ENCODE measurements at places on chromosomes 5 and 9. TPM values are rescaled to one million over a fixed set of nuclear protein-coding genes. Genes with fewer than 3 reads are reported as not detected.

The SMIM33 gene
- not detected for total RNA-seq

The CDX1 gene
- total RNA-seq: 0.33 TPM

The RASEF gene
- total RNA-seq: 1.2 TPM

The PTPRD gene
- 3.3 TPM for total RNA-seq

The SPINK13 gene
- not detected for total RNA-seq

The RAB3C gene
- total RNA-seq: not detected

The SLIT3 gene
- 8.0 TPM for total RNA-seq

The NR6A1 gene
- 0.26 TPM for total RNA-seq

The CARTPT gene
- not detected for total RNA-seq

The PCDH1 gene
- 2.3 TPM for total RNA-seq

The LRRC19 gene
- total RNA-seq: not detected

The HSPB3 gene
- 21.1 TPM for total RNA-seq

The ACOT12 gene
- total RNA-seq: 2.0 TPM

The NCS1 gene
- 52.0 TPM for total RNA-seq

The ALDH1A1 gene
- total RNA-seq: 45.2 TPM

The OR1J2 gene
- 0.33 TPM for total RNA-seq
